ENCODE measurements at places on chromosomes 6 and 20.
A peak's percentile ranks its signal among the peaks of the same experiment; 100 is the strongest.

DNA sequence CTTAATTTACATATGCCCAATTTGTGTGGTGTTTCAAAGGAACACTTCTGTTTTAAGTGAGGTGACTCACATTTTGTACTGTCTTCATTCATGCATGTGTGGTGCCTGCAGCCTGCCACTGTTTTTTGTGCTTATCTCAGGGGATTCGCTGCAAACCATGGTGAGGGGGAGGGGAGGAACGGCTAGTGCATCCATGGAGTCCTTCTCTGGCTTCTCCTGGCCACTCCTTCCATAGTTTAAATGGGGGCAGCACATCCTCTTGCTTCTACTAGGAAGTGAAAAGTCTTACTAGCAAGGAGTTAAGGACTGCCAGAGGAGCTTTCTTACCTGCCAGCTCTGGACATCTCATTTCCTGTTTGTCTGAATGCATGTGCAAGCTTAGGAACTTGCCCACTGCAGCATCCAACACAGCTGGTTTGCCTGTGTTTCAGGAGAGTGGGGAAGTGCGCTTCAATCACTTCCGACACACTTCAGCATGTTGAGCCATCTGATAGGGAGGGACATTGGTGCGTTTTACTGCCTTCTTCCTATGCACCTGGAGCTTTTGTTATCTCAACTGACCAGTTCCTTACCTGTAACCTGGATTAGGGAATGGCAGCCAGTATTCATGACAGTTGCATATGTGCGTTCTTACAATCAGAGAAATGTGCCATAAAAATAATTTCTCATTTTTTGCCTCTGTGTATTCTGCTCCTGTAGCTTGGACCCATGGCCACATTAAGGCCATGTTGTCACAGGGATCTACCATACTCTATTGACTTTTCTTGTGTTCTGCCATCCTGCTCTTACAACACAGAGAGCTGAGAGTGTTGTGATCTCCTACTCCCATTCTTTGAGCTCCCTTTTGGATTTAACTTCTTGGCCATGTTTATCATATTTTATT is 211.3 kb downstream of the ARID1B start:
- DNase-seq = no peak

- DNase-seq = no peak
These were observed 148.8 kb upstream of the EPHA7 start for GRCh38 chr6:93568169-93568568.

GRCh38 chr20:52049001-52049731 is 142.4 kb downstream of the ZFP64 start:
- DNase-seq = no peak

DNA sequence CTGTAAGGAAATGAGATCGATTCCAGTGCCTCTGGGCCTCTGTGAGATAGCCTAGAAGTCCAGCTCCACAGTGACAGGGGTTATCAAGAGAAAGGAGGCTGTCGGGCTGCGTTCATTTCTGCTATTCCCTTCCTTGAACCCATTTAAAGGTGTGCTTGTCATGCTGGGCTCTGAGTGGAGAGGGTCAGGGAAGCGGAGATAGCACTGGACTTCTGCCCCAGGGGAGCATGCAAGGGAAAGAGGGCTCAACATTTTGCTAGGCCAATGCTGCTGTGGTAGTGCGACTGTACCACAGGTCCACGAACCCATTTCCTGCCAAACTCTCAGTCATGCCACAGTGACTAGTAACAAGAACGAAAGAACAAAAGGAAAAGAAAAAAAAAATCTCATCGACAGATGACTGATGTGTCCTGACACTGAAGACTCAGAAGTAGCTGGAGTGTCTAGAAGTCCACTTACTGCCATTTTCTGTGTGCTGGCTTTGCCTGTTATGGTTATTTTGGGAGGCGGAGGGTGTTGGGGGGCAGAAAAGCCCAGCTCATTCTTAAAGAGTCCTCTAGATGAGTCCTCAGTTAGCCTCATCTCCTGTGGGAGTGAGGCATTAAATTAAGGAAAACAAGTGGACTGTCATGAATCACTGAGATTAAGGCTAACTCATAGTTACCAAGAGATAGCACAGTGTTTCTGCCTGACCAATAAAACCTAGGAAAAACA is 8.1 kb downstream of the NEDD9 start:
- DNase-seq = peak; percentile 62

- DNase-seq = no peak
These were observed 41.9 kb downstream of the ITPR3 start for GRCh38 chr6:33663028-33663427.

DNA sequence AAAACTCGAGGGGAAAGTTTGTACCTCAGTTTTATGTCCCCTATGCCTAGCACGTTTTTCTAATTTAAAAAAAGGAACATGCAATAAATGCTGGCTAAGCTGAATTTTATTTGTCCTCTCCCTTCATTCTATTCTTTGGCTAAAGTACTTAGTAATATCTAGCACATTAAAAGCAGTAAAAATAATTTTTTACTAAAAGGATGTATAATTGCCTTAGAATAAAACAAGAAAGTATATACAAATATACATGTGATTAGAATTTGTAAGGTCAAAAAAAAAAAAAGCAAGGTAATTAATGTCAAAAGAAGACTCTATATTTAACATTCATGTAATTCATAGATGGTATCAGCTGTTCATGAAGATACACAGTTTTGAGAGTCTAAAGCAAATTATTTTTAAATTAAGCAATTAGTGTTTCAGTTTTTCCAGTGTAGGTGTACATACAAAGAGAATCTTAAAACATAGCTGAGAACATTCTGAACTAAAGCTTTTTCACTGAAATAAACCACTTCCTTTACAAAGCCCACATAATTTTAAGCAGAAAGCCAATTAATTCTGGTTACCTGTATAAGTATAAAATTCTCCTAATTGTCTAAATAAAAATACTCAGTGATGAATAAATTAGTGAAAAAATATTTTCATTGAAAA is 32.4 kb downstream of the HBS1L start:
- no peak for DNase-seq

- DNase-seq = no peak
These were observed 230.9 kb upstream of the CITED2 start for GRCh38 chr6:139605350-139605749.

GRCh38 chr6:92545861-92546260 is 873.5 kb downstream of the EPHA7 start:
- no peak for DNase-seq

GRCh38 chr6:71258078-71258866 is 30.3 kb upstream of the OGFRL1 start:
- DNase-seq = no peak

- DNase-seq = no peak
These were observed 150.5 kb upstream of the PRSS16 start for GRCh38 chr6:27096834-27097511.

DNA sequence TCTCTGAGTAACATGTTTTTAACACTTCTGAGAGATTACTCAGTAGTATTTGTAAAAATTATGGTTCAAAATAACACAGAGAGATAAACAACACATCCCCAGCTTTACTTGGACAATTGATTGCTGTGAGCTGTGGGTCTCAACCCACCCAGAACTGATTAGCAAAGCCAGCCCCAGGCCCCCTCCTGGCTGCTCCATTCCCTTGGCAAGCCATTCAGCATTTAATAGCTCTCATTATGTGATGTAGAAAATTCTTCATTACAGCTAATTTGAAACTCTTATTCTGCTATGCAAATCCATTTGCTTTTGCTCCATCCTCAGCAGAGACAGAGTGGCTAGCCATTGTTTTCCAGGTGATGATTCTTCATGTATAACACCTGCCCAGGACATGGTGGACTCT is 16.6 kb upstream of the SIRT5 start:
- DNase-seq = no peak

GRCh38 chr6:145963216-145964068 is 716 bp downstream of the SHPRH start:
- DNase-seq = peak; percentile 17

GRCh38 chr20:1184638-1185315 is at the start of gene TMEM74B:
TMEM74B (minus strand) TSS chr20:1184981; CDS start chr20:1183801, 1,180 bp downstream.
- no peak for DNase-seq

- DNase-seq = no peak
These were observed 16.2 kb downstream of the TMEM30A start for GRCh38 chr6:75268121-75268987.

GRCh38 chr20:58407201-58407873 is 18.3 kb downstream of the VAPB start:
- DNase-seq = no peak

- no peak for DNase-seq
These were observed 310.2 kb downstream of the TSHZ2 start for GRCh38 chr20:53282217-53282955.

- no peak for DNase-seq
These were observed 23.5 kb upstream of the SMIM29 start for GRCh38 chr6:34272013-34272926.

DNA sequence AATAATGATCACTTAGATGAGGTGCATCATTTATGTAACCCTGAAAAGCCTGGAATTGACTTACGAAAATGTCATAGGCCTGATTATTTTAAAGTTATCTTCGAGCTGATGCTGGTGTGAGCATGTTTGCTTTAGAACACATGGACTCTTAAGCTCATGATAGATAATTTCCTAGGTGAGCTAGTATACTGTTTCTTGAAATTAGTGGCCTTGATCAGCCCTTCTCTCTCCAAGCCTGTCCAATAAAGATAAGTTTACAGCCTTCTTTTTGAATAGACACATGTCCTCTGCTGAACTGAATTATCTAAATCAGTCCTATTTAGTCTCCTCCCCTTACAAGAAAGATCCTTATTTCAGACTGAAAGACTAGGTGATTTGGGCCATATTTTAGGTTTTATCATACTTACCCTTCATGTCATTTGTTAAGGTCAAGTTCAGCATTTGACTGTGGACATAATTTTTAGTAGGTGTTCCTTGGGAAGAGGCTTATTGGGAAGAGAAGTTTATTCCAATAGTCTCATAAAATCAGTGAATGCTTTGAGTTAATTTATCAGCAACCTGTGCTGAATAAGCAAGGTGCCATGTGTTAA is 15.3 kb downstream of the FOXO3 start:
- DNase-seq = no peak

DNA sequence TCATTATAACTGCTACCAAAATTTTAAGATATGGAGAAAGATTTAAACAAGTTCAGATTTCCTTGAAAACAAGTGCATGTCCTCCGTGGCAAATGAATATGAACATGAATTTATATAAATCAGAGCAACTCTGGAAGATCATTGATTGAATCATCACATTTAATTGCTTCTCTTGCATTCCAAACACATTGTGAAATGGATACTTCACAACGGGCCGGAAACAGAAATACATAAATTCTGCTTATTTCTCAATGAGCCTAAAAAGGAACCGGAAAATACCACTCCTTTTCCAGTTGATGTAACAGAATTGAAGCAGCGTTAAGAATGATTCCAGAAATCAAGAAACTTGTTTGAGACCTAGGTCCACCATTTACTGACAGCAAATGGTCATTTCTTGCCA is 134.6 kb upstream of the BTN3A2 start:
- DNase-seq = no peak

DNA sequence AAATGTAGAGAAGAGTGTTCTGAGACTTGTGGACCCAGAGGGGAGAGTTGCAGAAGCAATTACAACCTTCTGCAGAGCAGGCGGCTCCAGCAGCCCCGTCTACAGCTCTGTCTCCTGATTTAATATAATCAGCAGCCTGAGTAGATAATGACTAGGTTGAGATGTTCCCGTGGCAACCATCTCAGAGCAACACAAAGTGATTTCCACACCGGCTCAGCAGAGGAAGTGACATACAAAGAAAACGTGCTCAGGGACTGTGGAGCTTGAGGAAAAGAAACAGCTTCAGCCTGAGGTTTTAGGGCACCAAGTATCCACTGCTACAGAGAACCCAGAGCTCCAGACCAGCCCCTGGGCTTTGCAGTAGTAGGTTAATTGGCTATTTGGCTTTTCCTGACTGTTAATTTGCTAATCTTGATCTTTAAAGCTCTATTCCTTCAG is 136.4 kb downstream of the MTFR2 start:
- DNase-seq = no peak

DNA sequence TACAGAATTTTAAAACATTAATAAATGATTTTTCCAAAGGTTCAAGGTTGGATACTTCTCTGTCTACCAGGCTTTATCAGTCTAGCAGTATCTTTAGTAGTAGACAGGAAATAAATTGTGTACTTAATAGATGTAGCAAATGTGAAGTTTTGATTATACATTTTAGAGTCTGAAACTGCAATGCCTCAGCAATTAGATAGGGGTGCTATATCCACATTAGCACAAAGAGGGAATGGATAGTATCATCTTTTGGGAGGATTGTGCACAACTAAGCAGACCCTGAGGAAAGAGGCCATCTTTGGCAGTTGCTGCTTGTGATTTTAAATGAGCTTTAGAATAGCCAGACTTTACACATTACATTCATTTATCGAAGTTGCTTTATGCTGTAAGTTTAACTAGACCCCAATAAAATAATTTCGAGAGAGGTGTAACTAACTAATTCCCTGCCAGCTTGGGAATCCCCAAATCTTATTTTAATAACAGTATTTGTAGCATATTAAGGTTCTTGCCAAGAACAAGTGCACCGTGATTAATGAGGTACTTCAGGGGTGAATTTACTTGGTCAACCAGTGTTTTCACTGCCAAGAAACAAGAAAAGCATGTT is 2.8 kb downstream of the KCNQ5 start:
- DNase-seq = peak; percentile 28

DNA sequence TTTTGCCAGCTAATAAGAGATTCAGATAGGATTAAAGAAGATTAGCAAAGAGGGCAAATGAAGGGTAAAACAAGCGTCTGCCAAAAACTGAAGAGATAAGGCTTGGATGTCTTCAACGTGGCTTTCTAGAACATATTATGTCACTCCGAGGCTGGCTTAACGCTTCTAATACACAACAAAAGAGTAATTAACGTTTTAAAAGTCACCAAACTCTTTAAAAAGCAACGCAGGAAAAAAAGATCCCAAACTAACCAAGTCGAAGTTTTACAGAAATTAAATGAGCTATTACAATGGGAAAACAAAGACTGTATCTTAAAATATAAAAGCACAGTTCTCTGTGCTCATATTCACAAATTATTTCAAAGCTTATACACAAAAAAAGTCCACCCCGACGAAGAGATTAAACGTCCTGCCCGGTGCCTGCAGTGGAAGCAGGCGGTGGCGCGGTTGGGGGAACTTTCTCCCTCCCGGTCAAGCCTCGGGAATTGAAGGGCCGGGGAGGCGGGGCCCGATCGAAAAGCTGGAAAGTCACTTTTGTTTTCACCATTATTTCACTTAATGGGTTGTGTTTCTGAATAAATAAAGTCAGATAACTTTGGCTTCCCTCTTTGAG is 1.2 kb downstream of the MAK start:
- DNase-seq = no peak

DNA sequence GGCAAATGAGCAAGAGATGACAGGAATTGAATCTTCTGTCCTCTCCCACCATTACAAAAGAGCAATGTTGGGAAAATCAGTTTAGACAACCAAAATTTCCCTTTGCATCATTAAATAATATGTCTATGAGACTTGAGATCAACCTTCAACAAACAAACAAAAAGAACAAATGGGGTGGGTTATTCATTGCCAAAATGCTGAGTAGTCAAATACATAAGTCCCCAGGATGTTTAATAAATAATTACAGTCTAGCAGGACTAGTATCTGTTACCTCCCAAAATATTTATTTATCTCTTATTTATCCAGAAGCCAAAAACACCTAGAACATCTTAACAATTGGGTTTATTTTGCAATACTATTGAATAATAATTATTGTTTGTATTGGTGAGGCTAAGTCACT is 16.2 kb upstream of the IRAK1BP1 start:
- DNase-seq = no peak
